ENCODE measurements at places on chromosomes 12 and 14.

- no peak for DNase-seq
Observed at GRCh38 chr14:104579507-104579906, at the start of gene C14orf180. TSS of gene C14orf180 (plus strand) at chr14:104579764. CDS start at chr14:104586431, 6,667 bp downstream.

DNA sequence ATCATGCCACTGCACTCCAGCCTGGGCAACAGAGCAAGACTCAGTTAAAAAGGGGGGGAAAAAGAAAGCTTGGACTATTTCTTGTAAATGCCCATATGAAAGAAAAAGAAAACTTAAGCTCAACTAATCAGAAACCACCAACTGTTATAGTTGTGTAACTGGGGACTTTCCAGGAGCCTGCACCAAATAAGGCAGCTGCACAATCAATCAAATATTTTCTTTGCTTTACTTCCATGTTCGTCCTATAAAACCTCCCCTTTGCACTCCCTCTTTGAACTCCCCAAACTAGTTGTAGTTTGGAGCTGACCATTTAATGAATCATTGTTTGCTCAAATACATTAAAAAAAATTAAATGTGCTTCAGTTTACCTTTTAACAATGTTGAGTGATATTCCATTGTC is 54.9 kb downstream of the OTOGL start:
- DNase-seq = peak; percentile 18

DNA sequence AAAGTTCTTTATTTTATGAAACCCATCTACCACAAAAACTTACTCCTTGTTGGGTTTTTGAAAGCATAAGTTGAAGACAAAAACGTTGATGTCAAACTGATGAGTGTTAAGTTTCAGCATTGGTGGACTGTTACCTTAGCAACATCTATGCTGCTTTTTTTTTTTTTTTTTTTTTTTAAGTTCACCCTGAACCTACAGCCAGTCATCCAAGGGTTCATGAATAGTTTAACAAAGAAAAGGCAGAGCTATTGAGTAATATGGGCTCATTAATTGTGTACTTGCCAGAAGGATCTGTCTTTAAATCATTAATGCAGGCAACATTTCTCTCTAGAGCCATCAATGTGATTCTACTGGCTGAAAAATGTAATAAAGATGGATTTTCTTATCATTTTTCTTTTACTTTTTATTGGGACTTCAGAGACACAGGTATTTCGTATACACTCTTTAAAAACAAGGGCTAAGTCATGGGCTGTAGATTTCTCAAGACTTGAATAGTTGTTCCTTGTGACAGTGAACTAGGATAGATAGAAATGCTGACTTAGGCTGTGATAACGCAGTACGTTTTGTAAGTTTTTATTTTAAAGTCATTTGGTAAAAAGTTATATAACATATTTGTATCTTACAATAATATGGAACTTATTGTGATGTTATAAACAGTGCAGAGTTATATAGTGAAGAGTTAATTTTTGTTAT is at the start of gene PTPRQ:
TSS of gene PTPRQ (plus strand) at position 262 of the 693 bp plus-strand sequence. CDS start at position 373, 111 bp downstream.
- DNase-seq = peak; percentile 70

DNA sequence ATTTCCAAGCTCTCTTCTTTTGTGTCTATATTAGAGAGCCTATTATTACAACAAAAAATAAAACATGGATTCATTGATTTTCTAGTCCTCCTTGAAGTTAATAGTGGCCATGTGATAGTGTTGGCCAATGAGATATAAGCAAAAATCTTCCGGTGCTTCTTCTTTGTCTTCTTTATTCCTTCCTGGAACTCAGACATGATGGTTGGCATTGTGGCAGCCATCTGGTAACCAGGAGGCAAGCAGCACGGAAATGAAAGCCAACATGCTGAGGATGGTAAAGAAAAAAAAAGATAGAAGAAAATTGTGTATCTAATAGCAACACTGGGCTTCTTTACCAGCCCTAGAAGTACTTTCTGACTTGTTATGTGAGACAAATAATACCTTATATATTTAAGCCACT is 50.8 kb upstream of the SEL1L start:
- DNase-seq = no peak

- no peak for DNase-seq
Observed at GRCh38 chr12:110908377-110909152, 11.8 kb downstream of the MYL2 start.

- DNase-seq = no peak
Observed at GRCh38 chr12:1614360-1614759, 14.7 kb upstream of the WNT5B start.

DNA sequence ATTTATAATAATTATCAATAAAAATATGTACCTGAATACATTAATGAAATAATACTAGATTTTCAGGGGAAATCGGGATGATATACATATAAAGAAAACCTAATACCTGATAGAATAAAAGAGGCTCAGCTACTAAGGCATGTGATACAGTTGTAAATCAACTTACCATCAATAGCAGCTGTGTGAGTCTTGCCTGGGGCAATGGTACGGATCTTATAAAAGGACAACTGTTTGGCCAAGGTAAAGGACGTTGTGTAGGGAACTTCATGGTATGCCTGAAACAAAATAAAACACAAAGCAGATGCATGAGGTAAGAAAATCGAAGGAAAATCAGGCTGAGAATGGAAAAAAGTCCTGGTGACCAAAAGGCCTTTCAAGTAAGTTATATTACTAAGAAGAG is 25.4 kb downstream of the NEK9 start:
- DNase-seq = no peak

DNA sequence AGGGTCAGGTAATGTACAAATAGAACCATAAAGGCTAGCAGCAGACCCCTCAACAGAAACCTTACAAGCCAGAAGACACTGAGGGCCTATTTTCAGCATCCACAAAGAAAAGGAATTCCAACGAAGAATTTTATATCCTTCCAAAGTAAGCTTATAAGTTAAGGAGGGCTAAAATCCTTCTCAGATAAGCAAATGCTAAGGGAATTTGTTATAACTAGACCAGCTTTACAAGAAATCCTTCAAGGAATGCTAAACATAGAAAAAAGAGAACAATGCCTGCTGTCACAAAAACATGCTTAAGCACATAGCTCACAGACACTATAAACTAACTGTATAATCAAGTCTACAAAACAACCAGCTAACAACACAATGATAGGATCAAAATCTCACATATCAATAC is 130.7 kb upstream of the RPL10L start:
- DNase-seq = no peak

Measured in fibroblast of mammary gland (primary cell).